ENCODE measurements at places on chromosomes 12 and 14.

- DNase-seq, result no peak
Measured at GRCh38 chr14:68741839-68742470, 50.9 kb downstream of the ZFP36L1 start.

GRCh38 chr12:2578211-2578610 lies 216.6 kb upstream of the FKBP4 start:
- DNase-seq, result no peak

DNA sequence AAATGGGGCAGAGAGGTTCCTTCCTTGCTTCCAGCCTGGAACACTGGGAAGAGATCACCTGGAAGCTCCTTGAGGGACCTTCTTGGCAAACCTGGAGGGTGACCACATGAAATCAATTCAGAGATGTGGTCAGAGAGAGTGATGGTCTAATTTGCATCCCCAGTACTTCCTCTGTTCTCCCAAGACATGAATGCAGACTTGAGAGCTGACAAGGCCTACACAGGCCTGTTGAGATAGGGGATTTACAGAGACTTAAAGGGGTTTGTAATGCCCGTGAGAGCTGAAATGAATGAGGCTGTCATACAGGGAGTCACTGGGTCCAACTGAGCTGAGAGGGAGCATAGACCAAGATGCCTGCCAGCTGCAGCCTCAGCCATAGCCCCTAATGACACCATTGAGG lies 45.1 kb downstream of the TMX1 start:
- no peak for DNase-seq

- DNase-seq, result no peak
Measured at GRCh38 chr12:95088379-95088778, 15.0 kb upstream of the NR2C1 start.

GRCh38 chr12:11228296-11228879 lies 41.1 kb downstream of the PRB3 start:
- DNase-seq, result peak; percentile 69

GRCh38 chr12:1592444-1593173 lies 1.8 kb downstream of the FBXL14 start:
- peak; percentile 65 for DNase-seq

- DNase-seq, result peak; percentile 33
Measured at GRCh38 chr14:51328772-51329353, 88.8 kb downstream of the TMX1 start.

Data from urothelium cell line (cell line).